ENCODE measurements at places on chromosomes 5 and 9.

GRCh38 chr9:7777771-7778170 is 21.8 kb downstream of the DMAC1 start:
- no peak for DNase-seq

DNA sequence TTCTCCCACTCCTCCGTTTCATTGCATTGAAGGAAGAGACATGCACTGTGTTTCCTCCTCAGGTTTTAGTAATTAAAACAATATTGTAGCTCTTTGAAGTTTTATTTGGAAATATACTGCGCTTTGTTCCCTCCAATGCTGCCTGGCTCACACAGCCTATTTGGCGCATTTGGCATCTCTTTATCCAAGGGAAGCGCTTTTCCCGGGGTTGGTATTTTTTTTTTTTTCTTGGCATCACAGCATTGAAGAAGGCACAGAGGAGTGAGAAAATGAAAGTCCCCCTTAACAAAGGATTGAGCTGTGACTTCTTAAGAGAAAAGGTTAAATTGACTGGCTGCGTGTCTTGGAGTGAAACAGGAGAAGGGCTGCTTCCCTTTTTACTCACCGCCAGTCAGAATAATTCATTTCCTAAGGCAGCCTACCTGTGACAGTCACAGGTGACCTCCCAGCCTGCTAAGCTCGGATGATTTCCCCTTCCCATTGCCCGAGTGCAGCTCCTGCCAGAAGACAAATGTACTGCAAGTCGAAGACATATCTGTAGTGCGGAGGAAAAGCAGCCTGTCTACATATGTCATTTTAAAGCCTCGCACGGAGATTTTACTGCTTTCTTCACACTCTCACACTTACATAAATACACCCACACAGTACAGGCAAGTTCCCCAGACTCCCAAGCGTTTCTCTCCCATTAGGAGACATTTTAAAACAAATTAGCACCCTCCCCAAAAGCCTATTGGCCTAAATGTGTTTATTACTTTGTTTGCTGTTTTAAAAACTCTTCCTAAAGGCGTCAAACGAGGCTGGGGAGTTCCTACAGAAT is 665.5 kb upstream of the ZNF608 start:
- no peak for DNase-seq

DNA sequence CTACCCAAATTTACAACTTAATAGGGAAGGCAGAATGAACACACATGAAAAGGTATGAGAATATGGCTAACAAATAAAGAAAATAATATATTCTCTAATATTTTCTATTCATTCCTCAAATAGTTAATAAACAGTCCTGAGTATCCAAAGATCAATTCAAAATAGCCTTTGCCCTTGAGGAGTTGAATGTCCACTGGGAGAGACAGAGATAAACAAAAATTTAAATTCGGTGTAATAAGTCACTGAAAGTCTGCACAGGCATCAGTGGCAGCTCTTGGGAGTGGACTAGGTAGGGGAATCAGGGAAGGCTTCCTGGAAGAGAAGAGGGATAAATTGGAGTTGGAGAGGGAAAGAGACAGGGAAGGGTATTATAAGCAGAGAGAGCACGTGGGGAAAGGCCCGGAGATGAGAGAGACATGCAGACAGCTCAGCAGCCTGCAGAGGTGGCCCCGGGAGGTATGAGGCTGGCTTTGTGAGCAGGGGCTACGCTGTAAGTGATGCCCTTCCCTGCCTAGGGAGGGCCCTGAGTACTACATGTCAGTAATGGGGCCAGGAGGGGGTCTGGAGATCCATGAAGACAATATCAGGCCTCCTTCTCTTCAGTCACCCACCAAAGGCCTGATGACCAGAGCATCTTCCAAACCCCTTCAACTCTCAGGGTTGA is 137.1 kb downstream of the PDE8B start:
- no peak for DNase-seq

DNA sequence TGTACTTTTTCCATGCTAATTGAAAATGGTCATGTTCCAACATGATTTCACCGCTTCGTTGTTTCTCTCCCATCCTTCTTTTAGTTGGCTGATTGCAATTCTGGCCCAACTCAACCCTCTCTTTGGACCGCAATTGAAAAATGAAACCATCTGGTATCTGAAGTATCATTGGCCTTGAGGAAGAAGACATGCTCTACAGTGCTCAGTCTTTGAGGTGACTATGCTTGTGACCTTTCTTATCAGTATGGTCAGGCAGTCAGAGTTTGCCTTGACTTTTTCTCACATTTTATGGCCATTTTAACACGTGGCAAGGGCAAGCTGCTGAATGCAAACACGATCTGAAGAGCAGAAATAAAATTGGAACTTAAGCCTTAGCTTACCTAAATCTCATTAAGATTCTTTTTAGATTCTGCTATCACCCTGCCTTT is 36.0 kb upstream of the CREBRF start:
- DNase-seq, result no peak

DNA sequence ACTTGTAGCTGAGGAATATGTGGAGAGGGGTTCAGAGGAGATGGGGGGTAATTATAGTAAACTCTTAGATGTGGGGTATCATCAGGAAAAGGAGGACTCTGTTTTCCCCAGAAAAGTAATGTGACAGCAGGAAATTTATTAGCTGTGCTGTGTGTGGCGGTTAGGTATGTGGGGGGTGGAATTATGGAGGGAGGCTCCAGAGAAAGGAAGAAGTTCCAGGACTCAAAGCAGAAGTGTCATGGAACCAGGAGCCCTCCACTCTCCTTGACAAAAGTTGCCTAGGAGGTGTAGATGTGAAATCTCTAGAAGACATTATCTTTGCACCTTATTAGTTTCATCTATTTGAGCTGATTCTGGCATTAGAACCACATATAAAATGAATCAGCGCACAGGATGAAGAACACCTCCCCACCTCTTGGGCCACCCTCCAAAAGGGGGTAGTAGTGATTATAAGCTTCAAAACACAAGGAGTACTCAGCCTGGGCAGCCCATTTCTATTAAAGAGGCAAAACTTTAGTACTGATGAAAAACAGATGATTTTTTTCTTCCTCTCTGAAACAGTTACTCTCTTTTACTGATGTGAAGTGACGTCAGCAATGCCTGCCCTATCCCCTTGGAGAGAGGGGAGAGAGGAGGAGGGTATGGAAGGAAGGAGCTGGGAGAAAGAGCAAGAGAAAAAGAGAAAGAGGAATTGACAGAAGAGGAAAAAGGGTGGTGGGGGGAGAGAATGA is 18.2 kb downstream of the NR2F1 start:
- DNase-seq, result no peak

DNA sequence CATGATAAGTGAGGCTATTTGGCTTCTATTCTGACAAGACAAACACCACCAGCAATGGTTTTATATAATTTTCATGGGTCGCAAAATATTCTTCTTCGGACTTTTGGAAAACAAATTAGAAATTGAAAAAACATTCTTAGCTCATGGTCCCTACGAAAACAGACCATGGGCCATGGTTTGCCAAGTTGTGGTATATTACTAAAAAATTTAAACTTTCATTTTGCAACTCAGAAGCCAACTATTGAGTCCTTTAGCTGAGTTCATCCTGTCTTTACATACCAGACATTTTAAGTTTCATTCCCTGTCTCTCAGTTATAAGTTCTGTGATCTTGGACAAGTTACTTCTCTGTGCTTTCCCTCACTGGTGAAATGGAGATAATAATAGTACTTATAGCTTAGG is 198.1 kb downstream of the CSNK1G3 start:
- no peak for DNase-seq

GRCh38 chr9:10612641-10613398 is at the start of gene PTPRD:
TSS of gene PTPRD (minus strand) at chr9:10613002.
- no peak for DNase-seq

GRCh38 chr5:148682058-148683026 is 28.0 kb upstream of the HTR4 start:
- DNase-seq, result no peak

DNA sequence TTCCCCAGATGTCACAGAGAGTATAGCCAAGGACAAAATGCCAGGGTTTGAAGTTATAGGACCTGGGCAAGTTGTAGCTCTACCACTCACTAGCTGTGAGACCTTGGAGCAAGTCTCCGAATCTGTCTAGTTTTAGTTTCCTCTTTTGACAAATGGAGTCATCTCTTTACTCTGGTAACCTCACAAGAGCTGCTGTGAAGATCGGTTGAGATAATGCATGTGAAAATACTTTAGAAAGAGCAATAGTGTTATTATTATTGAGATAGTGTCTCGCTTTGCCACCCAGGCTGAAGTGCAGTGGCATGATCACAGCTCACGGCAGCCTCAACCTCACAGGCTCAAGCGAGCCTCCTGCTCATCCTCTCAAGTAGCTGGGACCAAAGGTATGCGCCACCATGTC is 117.9 kb upstream of the NR5A1 start:
- no peak for DNase-seq

All from stimulated activated CD4-positive, alpha-beta T cell treated with anti-CD3 and anti-CD28 coated beads, TNF-alpha, amount 100 ng/mL, for 1 hour (primary cell).